Activated CD8-positive, alpha-beta T cell treated with anti-CD3 and anti-CD28 coated beads for 36 hours (primary cell): ENCODE measurements at places on chromosomes 5 and 9. TPM values are rescaled to one million over a fixed set of nuclear protein-coding genes. Genes with fewer than 3 reads are reported as not detected.

The C6 gene
- not detected for total RNA-seq

The SLC46A2 gene
- total RNA-seq: not detected

The FAM200C gene
- total RNA-seq: 0.97 TPM

The GABRA6 gene
- total RNA-seq: not detected

The CTNND2 gene
- not detected for total RNA-seq

The HSDL2 gene
- total RNA-seq: 24.5 TPM

The ORM1 gene
- total RNA-seq: not detected

The CETN3 gene
- total RNA-seq: 46.1 TPM

The SLC27A6 gene
- total RNA-seq: not detected

The RNF183 gene
- not detected for total RNA-seq

The NOTCH1 gene
- total RNA-seq: 45.7 TPM

The SPAAR gene
- not detected for total RNA-seq

The ADGRD2 gene
- not detected for total RNA-seq

The CDH9 gene
- total RNA-seq: not detected

The GPX3 gene
- not detected for total RNA-seq

The ZNF462 gene
- not detected for total RNA-seq

The C9orf153 gene
- 0.16 TPM for total RNA-seq

The GRM6 gene
- not detected for total RNA-seq

The FBXL7 gene
- total RNA-seq: not detected

The PPP2R2B gene
- total RNA-seq: 0.65 TPM

The FBP1 gene
- 1.2 TPM for total RNA-seq

The ANKDD1B gene
- not detected for total RNA-seq

The DDX31 gene
- total RNA-seq: 22.8 TPM
